Activated T-helper 1 cell treated with anti-CD3 and anti-CD28 coated beads, Interleukin-2, amount 50 U/mL, for 16 hours (primary cell): ENCODE measurements at places on chromosomes 3 and 15.

DNA sequence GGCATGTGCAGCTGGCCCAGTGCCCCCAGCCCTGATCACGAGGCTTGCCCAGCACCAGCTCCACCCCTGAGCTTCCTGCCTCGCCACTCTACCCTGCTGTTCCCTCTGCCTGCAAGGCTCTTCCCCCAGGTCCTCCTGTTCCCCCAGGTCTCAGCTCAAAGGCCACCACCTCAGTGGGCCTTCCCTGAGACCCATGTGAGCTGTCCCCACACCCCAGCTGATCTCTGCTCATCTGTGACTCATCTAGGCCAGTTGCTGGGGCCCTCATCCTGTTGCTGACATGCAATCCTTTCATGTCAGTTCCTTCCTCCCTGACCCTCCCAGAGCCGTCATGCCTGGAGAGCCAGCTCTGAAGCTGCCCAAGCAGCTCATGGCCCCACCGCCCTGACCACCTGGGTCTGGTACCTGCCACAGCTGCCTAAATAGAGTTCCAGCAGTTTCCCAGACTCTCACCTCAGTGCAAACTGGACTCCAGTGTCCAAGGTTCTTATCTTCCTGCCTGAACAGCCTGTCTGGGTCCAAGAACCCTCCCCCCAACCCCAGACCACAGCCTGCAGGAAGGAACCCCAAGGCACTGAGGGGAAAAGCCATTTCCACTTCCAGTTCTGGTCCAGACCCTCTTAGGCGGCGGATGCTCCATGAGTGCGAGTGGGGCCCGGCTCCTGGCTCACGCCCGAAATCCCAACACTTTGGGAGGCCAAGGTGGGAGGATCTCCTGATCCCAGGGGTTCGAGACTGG lies 116.6 kb upstream of the IQSEC1 start:
- no peak for DNase-seq

- no peak for DNase-seq
Measured at GRCh38 chr3:140007911-140008869, 73.2 kb downstream of the CLSTN2 start.

DNA sequence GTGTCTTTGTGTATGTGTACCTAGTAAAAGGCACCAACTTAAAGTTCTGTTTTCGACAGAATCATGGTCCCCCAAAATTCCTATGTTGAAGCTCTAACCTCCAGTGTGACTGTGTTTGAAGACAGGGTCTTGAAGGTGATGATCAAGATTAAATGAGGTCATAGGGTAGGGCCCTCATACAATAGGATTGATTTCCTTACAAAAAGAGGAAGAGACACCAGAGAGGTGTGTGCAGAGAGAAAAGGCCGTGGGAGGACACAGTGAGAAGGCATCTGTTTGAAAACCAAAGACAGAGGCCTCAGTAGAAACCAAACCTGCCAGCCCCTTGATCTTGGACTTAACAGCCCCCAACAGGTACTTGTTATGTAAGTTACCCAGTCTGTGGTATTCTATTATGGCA lies 52.0 kb upstream of the CORO2B start:
- DNase-seq: no peak

DNA sequence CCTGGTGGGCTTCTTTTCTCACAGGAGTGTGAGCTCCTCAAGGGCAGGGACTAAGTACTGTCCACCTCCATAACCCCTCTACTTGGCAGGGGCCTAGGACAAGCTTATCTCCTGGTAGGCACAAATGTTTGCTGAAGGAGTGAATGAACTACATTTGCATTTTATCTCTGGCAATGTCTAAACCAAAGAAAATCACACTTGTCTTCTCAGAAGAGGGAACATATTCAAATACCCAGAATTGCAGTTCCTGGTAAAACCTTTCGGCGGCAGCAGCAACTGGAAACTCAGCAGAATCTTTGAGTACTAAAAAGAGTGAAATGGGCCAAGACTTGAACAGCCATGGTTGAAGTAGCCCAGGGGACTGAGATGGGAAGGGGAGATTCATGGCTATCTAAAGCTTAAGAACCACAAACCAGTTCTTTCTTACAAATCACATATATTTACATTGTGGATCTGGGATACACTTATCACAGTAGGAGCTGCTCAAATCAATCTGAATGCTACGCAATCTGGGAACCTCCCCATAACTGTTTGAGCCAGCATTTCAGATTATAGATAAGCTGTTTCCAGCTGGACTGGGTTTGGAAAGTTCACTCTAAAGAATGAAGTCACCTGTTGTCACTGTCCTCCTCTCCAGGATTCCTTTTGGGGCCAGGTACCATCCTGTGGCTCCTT lies 18.7 kb upstream of the PTPN9 start:
- no peak for DNase-seq

DNA sequence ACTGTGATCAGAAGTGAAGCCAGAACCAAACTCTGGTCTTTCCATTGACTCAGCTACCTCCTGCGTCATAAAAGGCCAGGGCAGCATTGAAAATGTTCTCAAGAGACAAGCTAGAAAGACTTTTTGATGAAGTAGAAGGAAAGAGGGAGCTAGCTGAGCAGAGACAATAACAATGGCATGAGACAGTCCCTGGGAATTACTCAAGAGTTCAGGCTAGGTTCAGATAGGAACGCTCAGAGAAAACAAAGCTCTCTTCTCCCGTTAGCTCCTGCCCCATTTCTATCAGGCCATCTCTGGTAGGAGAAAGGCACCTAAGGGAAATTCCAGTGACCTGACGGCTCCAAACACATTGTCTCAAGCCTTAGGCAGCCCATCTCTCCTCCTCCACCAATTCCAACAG lies 7.0 kb upstream of the OXTR start:
- no peak for DNase-seq

DNA sequence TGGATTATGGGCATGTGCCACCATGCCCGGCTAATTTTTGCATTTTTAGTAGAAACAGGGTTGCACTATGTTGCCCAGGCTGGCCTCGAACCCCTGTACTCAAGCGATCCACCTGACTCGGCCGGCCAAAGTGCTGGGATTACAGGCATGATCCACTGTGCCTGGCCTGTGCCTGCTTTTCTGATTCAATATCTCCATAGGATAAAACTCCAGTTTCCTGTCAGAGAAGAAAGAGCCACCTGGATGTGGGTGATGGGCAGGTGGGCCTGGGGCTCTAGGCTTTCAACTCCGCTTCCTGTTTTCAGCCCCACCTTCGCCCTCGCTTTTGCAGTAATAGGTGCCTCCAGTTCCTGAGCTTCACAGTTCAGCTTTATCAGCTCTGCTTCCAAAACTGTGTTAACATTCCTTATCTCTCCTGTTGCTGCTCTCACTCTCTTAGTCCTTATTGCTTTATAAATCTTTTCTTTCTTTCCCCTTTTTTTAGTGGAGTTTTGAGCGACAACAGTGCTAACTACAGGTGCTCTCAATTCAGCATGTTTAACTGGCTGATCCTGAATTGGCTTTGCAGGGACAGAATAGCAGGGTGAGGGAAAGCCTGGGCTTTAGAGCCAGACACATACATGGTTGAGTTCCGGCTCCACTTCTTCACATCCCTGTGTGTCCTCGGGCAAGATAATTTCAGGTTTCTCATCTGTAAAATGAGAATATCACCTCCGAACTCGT lies 21.1 kb upstream of the PDE8A start:
- no peak for DNase-seq

- no peak for DNase-seq
Measured at GRCh38 chr3:195107593-195107992, 163.4 kb downstream of the XXYLT1 start.

DNA sequence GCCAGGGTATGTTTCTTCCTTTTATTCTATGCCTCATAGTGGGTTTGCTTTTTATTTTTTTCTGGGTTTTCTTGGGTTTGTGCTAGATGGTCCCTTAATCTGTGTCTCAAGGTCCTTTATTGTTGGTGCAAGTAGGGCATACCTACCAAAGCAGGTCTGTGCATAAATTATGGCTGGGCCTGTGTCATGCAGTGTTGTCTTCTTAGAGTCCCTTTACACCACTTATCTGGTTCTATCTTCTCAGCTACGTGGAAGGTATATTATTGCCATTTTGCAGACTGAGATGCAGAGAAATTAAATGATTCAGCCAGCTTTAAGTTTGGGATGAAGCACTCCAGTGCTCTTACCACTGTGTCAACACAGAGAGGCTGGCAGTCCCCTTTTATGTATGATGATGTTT lies 293.5 kb upstream of the SOX2 start:
- DNase-seq: no peak

DNA sequence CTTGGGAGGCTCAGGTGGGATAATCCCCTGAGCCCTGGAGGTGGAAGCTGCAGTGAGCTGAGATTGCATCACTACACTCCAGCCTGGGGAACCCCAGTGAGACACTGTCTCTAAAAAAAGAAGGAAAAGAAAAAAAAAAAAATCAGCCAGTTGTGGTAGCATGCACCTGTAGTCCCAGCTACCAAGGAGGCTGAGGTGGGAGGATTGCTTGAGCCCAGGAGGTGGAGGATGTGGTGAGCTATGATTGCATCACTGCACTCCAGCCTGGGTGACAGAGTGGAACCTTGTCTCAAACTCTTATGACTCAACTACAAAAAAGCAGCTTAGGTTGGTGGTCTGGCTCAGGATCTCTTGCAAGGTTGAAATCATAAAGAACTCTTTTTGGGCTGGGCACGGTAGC lies 19.3 kb upstream of the GPX1 start:
- DNase-seq: peak; percentile 12

- DNase-seq: no peak
Measured at GRCh38 chr3:146750196-146750595, 145.1 kb upstream of the PLSCR5 start.

GRCh38 chr3:40623567-40623966 lies 98.8 kb downstream of the ZNF621 start:
- DNase-seq: no peak

- no peak for DNase-seq
Measured at GRCh38 chr3:145739926-145740325, 421.1 kb downstream of the PLOD2 start.

DNA sequence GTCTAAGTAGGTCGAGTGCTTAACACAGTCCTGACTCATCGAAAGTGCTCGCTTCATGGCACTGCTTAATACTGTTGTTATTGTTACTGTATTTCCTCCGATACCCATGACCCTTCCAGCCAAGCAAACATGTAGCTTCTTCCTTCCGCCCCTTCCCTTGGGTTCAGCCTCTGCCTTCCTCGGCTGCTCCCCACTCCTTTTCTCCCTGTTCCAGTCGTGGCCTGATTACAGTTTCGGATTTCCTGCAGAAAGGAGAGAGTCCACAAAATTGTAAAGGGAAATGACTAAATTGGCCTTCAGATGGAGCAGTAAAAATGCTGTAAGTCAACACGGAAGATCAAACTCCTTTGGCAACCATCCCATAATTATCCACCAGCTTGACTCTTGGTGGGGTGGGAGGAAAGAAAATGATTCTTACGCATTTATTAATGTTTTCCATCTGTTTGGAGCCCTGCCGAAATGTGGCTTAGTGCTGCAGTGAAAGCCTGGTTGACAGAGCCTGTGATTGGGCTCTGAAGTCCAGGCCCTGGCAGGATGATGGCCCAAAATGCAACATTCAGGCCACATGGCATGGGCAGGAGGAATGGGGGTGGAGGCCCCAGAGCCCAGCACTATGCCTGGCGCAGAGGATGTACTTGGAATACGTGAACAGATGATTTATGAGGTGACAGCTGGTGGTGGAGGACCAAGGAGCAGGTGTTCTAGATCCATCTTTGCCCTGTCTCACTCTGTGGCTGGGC lies 37.6 kb downstream of the FAM3D start:
- DNase-seq: no peak

DNA sequence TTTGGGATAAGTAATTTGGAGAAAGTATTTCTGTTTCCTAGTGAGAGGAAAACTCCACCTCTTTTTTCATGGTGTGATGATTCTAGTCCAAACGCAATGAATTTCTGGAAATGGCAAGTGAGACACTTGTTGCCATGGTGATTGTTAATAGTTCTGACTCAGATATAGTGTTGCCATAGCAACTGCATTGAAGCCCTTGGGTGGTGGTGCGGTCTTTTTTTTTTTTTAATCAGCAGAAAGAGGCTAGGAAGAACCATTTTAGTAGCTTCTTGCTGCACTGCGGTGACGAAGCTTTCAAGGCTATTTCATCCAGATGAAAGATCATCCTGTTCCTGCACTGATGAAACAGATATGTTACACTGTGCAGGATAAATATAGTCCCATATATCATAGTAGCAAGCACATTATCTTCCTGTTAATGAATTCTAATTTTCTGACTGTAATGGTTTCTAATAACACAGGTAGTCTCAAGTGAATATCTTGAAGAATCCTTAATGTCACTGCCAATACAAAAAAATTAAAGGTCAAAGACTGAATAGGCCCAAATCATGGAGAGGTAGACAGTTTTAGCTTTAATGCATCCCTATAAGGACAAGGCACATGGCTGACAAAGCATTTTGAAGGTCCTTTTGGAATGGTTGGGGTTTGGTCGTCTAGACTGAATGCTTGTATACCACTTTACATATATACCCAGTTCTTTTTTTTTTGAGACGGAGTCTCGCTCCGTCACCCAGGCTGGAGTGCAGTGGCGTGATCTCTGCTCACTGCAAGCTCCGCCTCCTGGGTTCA lies 125.1 kb upstream of the ZBTB20 start:
- DNase-seq: no peak

DNA sequence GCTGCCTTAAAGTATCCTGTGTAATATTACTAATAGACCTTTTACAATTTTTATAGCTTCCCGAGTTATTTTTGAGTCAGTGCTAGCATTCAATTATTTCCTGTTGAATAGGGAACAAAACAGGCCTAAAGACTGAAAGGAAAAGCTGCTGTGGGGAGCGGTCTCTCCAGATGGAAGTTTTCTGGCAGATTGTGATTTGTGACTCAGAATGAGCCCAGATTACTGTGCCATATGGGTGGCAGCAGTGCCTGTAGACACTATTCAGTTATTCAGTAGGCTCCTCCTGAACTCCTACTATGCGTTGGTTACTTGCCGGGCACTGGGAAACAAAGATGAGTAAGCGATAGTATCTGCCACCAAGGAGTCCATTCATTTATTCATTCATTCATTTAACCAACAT lies 211.8 kb downstream of the CHST2 start:
- DNase-seq: no peak

GRCh38 chr3:45684327-45684892 lies 4.8 kb upstream of the SACM1L start:
- no peak for DNase-seq

DNA sequence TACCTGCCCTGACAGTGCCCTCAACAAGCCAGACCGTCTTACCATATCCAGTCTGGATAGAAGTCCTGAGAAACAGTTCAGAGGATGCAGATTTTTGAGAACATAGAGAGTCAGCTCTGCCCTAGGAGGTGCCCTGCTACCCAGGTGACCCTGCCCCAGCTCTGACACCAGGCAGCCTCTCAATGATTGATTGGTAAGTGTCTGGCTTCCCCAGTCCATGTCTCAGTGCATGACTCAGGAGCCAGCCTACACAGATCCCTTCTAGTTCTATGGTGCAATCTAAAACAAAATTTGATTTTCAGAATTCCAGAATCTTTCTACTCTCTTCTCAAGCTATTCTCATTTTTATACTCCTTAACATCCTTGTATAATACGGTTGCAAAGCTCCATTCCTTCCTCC lies 292.1 kb downstream of the VPS13C start:
- DNase-seq: no peak
